CD8-positive, alpha-beta memory T cell (primary cell): ENCODE measurements at places on chromosomes 7 and 10.

- H3K36me3 ChIP-seq: no peaks in the 10 kb centered on the region
- no peaks in the 10 kb centered on the region for H3K4me1 ChIP-seq
- DNase-seq: no peak
- no peak overlapping the region for H3K27ac ChIP-seq
Measured at GRCh38 chr10:77409697-77410471, 227.7 kb downstream of the KCNMA1 start.

DNA sequence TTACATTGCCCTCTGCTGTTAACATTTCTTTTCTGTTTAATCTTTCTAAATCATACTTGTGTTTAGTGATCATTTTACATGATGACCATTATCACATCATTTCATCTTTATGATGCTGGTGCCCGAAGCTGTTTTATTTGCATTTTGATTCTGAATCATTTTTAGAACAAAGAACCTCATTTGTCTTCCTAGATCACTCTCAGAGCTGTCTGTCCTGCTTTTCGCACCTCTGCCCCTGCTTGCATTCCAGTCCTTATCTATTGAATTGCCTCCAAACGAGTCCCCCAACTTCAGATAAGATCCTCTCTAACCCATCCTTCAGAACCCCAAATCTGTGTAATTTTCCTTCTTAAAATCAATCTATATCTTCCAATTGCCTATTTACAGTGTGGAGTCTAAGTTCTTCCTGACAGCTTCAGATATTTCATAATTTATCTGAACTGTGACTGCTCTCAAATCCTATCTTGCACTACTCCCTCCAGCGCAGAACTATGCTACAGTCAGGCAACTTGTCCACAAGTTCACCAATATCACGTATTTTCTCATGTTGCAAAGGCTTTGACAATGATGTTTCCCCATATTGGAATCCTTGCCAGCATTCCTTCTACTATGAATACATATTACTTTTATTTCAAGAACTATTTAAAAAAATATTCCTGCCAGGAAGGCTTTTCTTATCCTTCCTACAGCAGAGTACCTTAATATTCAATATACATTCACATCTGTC is 346.5 kb upstream of the CACNA2D1 start:
- H3K27ac ChIP-seq: no peak overlapping the region
- no peak overlapping the region for H3K4me3 ChIP-seq
- no peaks in the 10 kb centered on the region for H3K36me3 ChIP-seq
- DNase-seq: no peak

- no peaks in the 10 kb centered on the region for H3K27me3 ChIP-seq
- H3K36me3 ChIP-seq: no peaks in the 10 kb centered on the region
- H3K27ac ChIP-seq: no peak overlapping the region
Measured at GRCh38 chr7:137287651-137288258, 55.8 kb downstream of the PTN start.

GRCh38 chr7:46411236-46411635 is 490.2 kb upstream of the IGFBP3 start:
- H3K4me3 ChIP-seq: no peak overlapping the region
- no peaks in the 10 kb centered on the region for H3K27me3 ChIP-seq
- H3K27ac ChIP-seq: no peak overlapping the region
- DNase-seq: no peak
- no peaks in the 10 kb centered on the region for H3K36me3 ChIP-seq
- no peaks in the 10 kb centered on the region for H3K4me1 ChIP-seq

DNA sequence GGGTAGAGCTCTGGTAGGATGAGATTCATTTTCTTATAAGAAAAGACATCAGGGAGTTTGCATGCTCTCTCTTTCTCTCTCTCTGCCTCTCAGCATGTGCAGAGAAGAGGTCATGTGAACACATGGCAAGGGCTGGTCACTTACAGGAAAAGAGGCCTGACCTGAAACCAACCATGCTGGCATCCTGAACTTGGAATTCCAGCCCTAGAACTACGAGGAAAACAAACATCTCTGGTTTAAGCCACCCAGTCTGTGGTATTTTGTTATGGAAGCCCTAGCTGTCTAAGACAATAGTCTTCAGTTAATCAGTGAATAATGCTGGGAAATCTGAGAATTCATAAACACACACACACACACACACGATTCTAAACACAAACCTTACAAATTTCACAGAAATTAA is 1104.2 kb upstream of the LRRN3 start:
- no peak for DNase-seq
- H3K4me3 ChIP-seq: no peak overlapping the region
- no peaks in the 10 kb centered on the region for H3K27me3 ChIP-seq

DNA sequence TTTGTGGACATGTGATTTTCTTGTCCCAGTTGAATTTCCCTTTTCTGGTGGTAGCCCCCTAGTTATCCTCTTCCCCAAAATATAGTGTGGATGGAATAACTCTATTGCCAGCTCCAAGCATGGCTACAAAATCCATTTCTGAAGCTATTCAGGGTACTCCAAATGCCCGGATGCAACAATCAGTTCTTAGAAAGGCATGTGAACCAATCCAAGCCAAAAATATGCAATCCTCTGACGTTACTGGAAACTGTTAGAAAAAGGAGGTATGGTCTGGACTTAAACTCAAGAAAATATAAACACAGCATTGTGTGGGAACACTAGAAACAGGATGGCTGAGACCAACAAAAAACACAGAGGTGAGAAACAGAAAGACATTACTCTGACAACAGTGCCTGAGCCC is 347.0 kb downstream of the GPAM start:
- H3K36me3 ChIP-seq: no peaks in the 10 kb centered on the region
- no peaks in the 10 kb centered on the region for H3K4me1 ChIP-seq
- no peak overlapping the region for H3K27ac ChIP-seq
- DNase-seq: no peak

- H3K4me3 ChIP-seq: no peak overlapping the region
- no peak for DNase-seq
- H3K27ac ChIP-seq: no peak overlapping the region
- H3K36me3 ChIP-seq: no peaks in the 10 kb centered on the region
- H3K4me1 ChIP-seq: no peaks in the 10 kb centered on the region
- H3K27me3 ChIP-seq: no peaks in the 10 kb centered on the region
Measured at GRCh38 chr7:31957090-31957720, 113.0 kb downstream of the PDE1C start.

GRCh38 chr7:28815928-28816373 is 142.2 kb downstream of the TRIL start:
- DNase-seq: no peak
- no peaks in the 10 kb centered on the region for H3K4me1 ChIP-seq
- no peaks in the 10 kb centered on the region for H3K27me3 ChIP-seq
- H3K27ac ChIP-seq: no peak overlapping the region

DNA sequence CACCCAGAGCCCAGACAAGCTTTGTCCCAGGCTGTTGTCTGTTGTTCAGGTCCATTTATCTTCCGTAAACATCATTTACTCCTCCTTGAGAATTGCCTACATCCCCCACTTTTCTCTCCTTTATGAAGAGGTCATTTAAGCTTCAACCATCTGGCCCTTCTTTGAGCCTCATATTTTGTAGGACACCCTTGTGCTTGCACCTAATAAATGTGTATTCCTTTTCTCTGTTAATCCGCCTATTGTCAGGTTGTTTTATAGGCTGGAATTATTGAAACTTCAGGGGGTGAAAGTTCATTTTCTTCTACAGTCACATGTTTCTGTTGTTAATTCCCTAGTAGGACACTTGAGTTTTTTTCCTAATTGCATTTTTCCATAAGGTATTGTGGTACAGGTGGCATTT is 19.6 kb upstream of the CTTNBP2 start:
- no peak overlapping the region for H3K27ac ChIP-seq
- H3K27me3 ChIP-seq: no peaks in the 10 kb centered on the region
- H3K4me3 ChIP-seq: no peak overlapping the region
- no peaks in the 10 kb centered on the region for H3K4me1 ChIP-seq
- DNase-seq: no peak

DNA sequence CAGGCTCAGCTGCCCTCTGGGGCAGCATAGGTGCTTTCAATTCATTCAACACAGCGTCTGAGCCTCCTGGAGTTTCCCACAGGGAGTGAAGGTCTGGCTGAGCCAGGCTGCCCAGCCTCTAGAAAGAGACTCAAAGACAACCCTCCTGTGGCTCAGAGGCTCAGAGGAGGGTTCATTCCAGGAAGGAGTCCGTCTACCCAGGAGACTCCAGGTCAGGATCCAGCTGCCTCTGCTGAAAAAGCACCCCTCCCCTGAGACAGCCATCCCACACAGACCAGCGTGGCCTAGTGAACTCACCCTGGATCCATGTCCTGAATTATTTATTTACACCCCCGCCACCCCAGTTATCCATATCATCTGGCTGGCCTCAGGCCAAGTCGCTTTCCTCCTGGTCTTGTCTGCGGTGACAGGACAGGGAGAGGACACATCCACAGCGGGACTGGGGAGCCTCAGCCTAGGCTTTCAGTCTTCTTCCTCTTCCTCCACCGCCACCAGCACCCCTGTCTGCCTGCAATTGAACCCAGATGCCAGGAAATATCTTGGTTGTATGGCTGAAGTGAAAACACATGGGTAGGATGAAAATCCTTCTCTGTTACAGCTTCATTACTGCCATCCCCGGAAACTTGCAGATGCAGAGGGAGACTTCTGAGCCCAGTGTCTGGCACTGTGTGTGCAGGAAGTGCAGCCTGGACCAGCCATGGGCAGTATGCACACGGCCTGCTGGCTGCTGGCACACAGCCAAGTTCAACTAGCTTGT is 44.0 kb upstream of the COL13A1 start:
- H3K36me3 ChIP-seq: no peaks in the 10 kb centered on the region
- no peak overlapping the region for H3K27ac ChIP-seq
- H3K27me3 ChIP-seq: no peaks in the 10 kb centered on the region
- no peaks in the 10 kb centered on the region for H3K4me1 ChIP-seq
- no peak for DNase-seq

GRCh38 chr7:44561962-44562621 is 11.6 kb downstream of the DDX56 start:
- no peak overlapping the region for H3K27ac ChIP-seq
- no peaks in the 10 kb centered on the region for H3K4me1 ChIP-seq
- no peaks in the 10 kb centered on the region for H3K27me3 ChIP-seq
- H3K4me3 ChIP-seq: no peak overlapping the region
- H3K36me3 ChIP-seq: peaks cover 16% of the 10 kb centered on the region

DNA sequence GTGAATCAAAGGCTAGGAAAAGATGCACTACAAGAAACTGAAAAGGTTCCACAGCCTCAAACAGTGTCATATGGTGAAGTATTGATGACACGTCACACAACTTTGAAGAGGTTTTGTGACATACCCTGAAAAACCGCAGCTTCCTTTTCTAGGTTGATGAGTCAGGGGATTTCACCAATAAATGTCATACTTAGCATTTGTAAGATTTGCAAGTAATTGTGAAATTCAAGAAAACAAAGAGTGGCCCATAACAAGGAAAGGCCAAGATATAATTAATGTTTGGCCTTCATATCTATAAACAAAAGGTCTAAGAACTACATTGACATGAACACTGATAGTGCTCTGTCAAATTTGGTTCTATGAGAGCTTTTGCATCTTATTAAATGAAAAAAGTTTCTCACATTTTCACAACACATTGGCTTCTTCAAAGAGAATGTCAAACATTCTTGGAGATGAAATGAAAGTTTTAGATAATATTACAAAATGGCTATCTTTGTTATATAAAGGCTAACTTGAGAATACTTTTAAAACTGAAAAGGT is 62.0 kb upstream of the NAMPT start:
- no peaks in the 10 kb centered on the region for H3K36me3 ChIP-seq
- no peaks in the 10 kb centered on the region for H3K27me3 ChIP-seq
- H3K4me3 ChIP-seq: no peak overlapping the region
- H3K27ac ChIP-seq: peak overlapping the region; percentile 13
- peaks cover 21% of the 10 kb centered on the region for H3K4me1 ChIP-seq

- no peak for DNase-seq
- H3K27me3 ChIP-seq: no peaks in the 10 kb centered on the region
- H3K4me3 ChIP-seq: no peak overlapping the region
- no peaks in the 10 kb centered on the region for H3K36me3 ChIP-seq
- H3K27ac ChIP-seq: no peak overlapping the region
Measured at GRCh38 chr7:14252458-14252857, 263.0 kb upstream of the ETV1 start.

DNA sequence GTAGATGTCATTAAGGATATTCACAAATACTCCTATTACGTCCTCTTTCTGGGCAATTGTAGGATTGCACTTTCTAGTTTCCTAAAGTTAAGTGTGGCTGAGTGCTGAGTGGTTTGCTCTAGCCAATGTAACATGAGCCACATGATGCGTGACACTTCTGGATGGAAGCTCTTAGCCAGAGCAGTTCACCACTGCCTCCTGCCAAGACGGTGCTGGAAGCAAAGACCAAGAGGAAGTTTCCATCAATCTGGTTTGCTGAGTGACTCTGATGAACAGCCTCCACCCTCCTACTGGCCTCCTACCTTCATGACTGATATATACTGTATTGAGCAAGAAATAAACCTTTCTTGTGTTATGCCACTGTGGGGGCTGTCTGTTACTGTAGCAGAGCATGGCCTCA is 318.1 kb downstream of the KCNMA1 start:
- no peak for DNase-seq
- H3K27ac ChIP-seq: no peak overlapping the region
- no peaks in the 10 kb centered on the region for H3K4me1 ChIP-seq
- no peak overlapping the region for H3K4me3 ChIP-seq
- H3K36me3 ChIP-seq: no peaks in the 10 kb centered on the region

GRCh38 chr10:74384615-74385183 is 233.7 kb downstream of the ADK start:
- no peaks in the 10 kb centered on the region for H3K36me3 ChIP-seq
- H3K4me1 ChIP-seq: peaks cover 5% of the 10 kb centered on the region
- H3K27me3 ChIP-seq: no peaks in the 10 kb centered on the region
- no peak for DNase-seq
- H3K27ac ChIP-seq: no peak overlapping the region
- no peak overlapping the region for H3K4me3 ChIP-seq

GRCh38 chr7:96253441-96253840 is 68.5 kb downstream of the SLC25A13 start:
- no peak overlapping the region for H3K27ac ChIP-seq
- DNase-seq: no peak
- no peaks in the 10 kb centered on the region for H3K4me1 ChIP-seq
- no peaks in the 10 kb centered on the region for H3K36me3 ChIP-seq
- H3K27me3 ChIP-seq: no peaks in the 10 kb centered on the region
- no peak overlapping the region for H3K4me3 ChIP-seq

- peaks cover 72% of the 10 kb centered on the region for H3K4me1 ChIP-seq
- no peak overlapping the region for H3K4me3 ChIP-seq
- no peaks in the 10 kb centered on the region for H3K36me3 ChIP-seq
- no peak overlapping the region for H3K27ac ChIP-seq
- no peaks in the 10 kb centered on the region for H3K27me3 ChIP-seq
Measured at GRCh38 chr7:129615018-129615417, 3.5 kb downstream of the NRF1 start.

DNA sequence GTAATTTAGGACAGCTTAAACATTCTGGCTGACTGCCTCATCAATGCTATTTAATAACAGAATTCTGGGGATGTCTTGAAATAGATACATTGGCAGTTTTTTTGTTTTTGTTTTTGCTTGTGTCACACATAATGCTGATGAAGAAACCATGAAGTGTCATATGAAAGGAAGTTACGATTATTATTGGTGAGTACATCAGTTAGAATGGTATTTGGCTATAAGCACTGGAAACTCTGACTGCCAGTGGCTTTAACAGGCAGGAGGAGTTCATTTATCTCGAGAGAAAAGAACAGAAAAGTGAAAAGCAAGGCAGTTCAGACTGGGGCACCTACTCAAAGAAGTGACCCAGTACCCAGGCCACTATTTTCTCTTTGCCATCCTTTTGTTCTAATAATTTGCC is 18.1 kb downstream of the LSM8 start:
- no peaks in the 10 kb centered on the region for H3K27me3 ChIP-seq
- no peak overlapping the region for H3K4me3 ChIP-seq
- no peaks in the 10 kb centered on the region for H3K4me1 ChIP-seq
- no peak overlapping the region for H3K27ac ChIP-seq
- no peaks in the 10 kb centered on the region for H3K36me3 ChIP-seq

- H3K36me3 ChIP-seq: no peaks in the 10 kb centered on the region
Measured at GRCh38 chr10:92434385-92434784, 139.5 kb downstream of the IDE start.
